ENCODE measurements at places on chromosomes 5 and 9. TPM values are rescaled to one million over a fixed set of nuclear protein-coding genes. Genes with fewer than 3 reads are reported as not detected.

DNA sequence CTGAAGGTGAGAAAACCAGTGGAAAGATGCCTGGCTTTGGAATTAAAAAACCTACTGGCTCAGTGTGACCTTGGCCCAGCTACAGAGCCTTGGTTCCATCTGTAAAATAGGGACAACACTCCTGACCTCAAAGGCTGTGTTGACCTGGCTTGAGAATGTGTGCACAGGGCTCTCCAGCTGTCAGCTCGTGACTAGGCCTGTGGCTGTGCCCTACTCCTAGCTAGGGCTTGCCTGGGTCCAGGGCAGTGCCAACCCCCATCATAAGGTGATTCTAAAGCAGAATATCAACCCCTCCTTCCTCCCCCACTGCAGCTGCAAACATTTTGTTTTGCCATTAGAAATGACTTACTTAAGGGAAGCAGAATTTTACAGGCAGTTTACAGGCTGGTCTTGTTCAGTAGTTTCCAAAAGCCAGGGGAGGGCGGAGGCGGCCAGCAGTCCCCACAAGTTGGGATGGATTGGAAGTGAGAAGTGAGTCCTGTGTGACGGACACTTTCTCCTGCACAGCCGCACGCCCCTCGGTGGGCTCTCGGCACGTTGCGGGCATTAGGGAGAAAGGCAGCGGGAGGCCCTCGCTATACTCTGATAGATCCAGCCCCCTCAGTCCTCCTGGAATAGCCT lies 7.3 kb downstream of the PITX1 start:
- no peak for DNase-seq

GRCh38 chr9:83312537-83312936 lies 225.7 kb downstream of the FRMD3 start:
- no peak for DNase-seq

- DNase-seq: no peak
These were observed 130.0 kb upstream of the DMRTA1 start for GRCh38 chr9:22316645-22317044.

DNA sequence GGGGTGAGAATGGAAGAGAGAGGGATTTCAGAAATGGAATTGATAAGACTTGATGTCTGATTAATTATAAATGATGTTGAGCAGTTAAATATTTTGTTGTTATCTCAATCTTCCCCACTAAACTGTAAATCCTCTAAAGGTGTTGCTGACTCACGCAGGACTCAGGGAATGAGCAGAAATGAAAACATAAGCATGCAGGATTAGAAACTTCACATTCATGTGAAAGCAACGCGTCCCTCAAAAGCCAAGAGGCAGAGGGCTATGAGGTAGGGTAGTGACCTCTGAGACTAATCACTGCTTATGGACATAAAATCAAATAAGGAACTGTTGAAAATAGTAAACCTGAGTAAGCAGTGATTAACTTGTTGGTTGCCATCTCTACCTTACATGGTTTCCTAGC lies 21.1 kb downstream of the ADAMTSL1 start:
- no peak for DNase-seq

DNA sequence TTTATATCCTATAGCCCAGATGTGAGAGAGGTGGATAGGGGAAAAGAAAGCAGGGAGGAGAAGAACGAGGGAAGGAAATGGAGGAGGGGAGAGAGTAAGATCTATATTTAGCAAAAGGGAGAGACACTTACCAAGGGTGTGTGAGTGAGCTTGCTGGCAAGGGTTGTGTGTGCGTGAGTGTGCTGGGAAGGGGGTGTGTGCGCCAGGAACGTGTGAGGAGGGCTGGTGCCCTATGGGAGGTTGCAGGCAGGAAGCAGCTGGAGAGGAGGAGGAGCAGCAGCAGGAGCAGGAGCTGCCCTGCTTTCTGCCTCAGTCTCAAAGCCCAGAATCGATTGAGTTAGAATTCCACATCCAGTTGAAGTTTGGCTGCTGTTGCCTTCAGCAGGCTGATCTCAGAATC lies 148.3 kb upstream of the RUSC2 start:
- no peak for DNase-seq

The ZNF366 gene
- not detected for polyA plus RNA-seq

The CD180 gene
- polyA plus RNA-seq: 29.6 TPM

The SERF1A gene
- polyA plus RNA-seq: 5.3 TPM

The SLC25A2 gene
- polyA plus RNA-seq: 0.20 TPM

The FASTKD3 gene
- polyA plus RNA-seq: 12.5 TPM

The B4GALT1 gene
- 88.2 TPM for polyA plus RNA-seq
